CD14-positive monocyte (primary cell): ENCODE measurements at places on chromosomes 2 and 18.

- no peak for DNase-seq
These were observed 65.6 kb downstream of the ZFP36L2 start for GRCh38 chr2:43160778-43161177.

- no peak for DNase-seq
These were observed at the start of gene SH3BP4 for GRCh38 chr2:234951664-234952269. TSS of gene SH3BP4 (plus strand) at chr2:234952017. CDS start at chr2:235035003, 82,986 bp downstream.

- DNase-seq, result no peak
These were observed 114.1 kb downstream of the RIF1 start for GRCh38 chr2:151523850-151524249.

GRCh38 chr2:150274108-150274507 lies 213.4 kb downstream of the RND3 start:
- no peak for DNase-seq

- DNase-seq, result no peak
These were observed 90.6 kb downstream of the POU3F3 start for GRCh38 chr2:104944495-104944894.

DNA sequence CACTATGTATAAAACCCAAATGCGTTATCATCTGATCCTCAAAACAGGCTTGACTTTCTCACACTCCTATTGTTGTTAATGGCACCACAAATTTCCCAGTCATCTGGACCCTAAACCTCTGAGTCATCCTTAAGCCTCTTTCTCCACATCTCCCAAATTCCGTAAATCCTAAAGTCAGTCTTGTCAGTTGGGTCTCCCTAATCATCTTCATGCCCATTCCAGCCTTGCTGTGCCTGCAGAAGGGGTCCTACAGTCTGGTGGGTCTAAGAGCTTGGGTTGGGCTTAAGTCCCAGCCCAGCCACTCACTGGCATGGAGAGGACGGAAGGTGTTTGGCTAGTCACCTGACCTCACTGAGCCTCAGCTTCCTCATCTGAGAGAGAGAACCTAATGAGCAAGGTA lies 265.1 kb upstream of the SIX3 start:
- DNase-seq, result no peak

GRCh38 chr2:48984922-48985321 lies 169.4 kb downstream of the FSHR start:
- DNase-seq, result no peak

GRCh38 chr2:40824278-40824677 lies 372.4 kb upstream of the SLC8A1 start:
- no peak for DNase-seq

DNA sequence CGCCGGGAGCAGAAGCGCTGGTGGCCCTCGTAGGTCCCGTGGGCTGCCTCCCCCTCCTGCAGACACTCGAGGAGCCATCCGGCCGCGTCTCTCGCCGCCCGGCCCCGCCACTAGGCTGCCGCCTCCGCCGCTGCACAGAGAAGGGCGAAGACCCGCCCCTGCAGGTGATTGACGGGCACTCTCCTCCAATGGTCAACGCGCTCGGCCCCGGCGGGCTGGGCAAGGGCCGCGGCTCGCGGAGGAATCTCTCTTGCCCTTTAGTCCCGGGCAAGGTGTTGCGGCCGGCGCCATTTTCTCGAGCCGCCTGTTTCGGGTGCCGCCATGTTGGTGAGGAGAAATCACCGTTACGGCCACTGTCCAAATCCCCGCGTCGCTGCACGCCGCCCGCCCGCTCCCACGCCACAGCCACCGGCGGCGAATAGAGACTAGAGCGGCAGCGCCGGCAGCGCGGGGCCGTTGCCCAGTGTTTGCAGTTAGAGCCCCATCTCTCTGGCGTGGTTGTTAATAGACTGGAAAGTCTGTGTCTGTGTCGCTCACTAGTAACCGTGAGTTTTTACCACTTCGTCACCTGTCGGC lies at the start of gene ZC3H6:
ZC3H6 (plus strand) TSS at position 287 of the 576 bp plus-strand sequence. CDS start 398 bp downstream, outside the sequence.
- DNase-seq, result peak; percentile 98

DNA sequence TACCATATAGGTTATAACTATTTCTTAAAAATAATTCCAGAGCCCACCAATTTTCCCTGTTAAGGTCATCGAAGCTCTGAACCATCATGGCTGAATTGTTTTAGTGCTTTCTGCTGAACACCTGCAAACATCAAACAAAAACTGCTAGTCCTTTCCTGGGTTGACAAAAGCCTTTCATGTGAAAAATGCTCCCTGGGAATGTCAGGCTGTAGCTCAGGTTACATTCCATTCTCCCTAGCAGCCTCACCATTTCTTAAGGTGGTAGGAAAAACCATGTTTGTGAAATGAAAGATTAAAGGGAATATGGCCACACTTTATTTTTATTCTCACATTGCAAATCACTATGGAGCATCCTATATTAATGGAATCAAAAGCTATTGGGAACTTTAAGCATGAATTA lies 5.7 kb downstream of the TCF4 start:
- no peak for DNase-seq

DNA sequence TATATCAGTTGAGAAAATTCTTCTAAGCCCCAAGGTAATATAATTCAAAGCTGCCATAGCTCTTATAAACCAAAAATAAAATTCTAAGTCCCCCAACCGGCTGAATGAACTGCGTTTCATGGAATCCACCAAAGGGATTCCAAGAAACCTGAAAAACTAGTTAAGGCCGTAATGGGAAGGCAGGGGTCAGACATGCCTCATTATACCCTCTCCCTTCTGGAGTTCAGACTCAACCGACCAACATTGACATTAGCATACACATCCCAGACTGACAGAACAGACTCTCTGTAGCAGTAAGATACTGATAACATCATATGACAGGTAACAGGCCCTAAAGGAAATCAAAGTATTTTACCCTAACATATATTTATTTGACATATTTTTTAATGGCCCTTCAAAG lies 31.4 kb upstream of the PHLPP1 start:
- no peak for DNase-seq

- DNase-seq, result no peak
These were observed 86.7 kb downstream of the NRP2 start for GRCh38 chr2:205768815-205769494.

DNA sequence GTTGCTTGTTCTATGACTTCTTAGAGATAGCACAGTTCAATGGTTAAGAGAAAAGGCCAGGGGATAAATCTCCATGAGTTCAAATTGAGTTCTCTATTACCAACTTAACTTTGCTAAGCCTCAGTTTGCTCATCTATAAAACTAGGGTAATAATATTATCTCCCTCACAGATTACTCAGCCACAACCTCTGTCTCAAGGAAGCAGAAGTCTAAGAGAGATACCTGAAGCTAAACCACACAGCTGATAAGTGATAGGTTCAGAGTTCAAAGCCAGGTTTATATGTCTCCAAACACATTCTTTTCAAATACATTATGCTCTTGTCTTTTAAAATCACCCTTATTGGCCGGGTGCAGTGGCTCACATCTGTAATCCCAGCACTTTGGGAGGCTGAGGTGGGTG lies 287.7 kb downstream of the NBAS start:
- DNase-seq, result no peak

DNA sequence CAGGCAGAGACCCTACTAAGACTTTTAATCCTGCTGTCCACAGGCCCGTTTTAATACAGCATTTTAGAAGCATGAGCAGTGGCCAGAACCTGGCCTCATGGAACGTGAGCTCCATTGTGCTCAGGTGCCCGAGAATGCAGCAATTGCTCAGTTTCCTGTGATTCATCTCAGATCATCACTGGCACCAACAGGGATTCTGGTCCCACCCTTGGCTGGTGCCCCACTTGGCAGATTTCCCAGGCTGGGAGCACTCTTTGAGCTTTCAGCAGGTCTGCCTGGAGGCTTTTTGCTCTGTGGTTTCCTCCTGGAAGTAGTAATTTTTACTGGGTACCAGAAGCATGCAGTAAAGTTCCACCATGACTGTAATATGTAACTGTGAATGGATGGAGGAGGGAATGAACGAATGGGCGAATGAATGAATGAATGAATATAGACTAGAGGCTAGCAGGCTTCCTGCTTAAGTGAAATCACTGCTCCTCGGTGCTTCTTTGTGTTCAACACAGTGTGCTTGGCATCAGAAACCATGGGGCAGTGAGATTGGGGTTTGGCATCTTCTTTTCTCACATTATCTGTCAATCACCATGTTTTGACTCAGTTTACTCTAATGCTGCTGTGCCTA lies 312.9 kb downstream of the PRKCE start:
- DNase-seq, result no peak

GRCh38 chr2:157784169-157784822 lies 91.8 kb downstream of the ACVR1 start:
- no peak for DNase-seq

DNA sequence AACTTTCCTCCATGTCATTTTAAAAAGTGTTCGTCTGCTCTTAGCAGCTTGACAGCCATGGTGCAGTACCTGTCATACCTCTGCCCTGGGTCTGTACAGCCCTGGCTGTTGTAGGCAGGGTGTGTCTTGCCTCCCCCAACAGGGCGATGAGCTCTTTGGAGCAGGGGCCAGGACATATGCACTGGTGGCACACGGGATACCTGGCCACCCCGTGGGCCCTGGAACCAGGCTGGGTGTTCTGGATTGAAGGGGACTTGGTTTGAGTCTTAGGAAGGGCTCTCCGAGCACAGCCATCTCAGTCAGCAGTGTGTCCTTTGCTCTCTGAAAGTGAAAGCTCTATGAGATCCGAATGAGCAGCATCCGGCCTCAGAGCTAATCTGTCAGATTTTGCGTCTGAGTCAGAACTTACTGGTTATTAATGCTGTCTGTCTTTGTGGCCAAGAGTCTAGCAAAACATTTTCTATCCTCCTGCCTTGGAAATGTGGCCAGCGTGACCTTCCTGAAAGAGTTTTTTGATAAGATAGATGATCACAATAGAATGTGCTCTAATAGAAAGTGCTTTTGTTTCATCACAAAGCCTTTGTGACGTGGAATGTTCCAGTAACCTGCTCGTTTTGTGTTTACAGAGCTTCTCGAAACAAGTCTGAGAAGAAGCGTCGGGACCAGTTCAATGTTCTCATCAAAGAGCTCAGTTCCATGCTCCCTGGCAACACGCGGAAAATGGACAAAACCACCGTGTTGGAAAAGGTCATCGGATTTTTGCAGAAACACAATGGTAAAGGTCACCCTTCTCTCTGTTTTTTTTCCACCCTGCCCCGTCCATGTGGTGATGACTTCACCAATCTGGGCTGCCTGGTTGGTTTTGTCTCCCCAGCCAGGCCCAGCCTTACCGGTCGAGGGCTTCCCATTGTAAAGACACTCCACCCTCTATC lies 77.3 kb upstream of the RPL31 start:
- DNase-seq, result no peak

GRCh38 chr2:119263656-119264055 lies 40.0 kb downstream of the STEAP3 start:
- peak; percentile 42 for DNase-seq

- peak; percentile 59 for DNase-seq
These were observed at the start of gene THUMPD2 for GRCh38 chr2:39778775-39779340. TSS of gene THUMPD2 (minus strand) at chr2:39779258. CDS start at chr2:39779239, 19 bp downstream.

DNA sequence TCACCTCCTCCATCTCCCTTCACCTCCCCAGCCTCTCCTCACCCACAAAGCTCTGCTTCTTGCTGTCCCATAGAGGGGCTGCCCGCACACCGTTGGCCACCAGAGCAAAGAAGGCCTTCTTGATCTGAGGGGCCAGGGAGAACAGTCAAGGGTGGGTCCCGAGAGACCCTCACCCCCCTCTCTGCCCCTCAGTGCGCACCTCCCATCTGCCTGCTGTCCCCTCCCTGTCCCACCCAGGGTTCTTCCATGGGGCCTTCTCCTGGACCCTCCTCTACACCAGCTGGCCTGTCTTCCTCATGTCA lies 3.2 kb downstream of the PRKAG3 start:
- no peak for DNase-seq

DNA sequence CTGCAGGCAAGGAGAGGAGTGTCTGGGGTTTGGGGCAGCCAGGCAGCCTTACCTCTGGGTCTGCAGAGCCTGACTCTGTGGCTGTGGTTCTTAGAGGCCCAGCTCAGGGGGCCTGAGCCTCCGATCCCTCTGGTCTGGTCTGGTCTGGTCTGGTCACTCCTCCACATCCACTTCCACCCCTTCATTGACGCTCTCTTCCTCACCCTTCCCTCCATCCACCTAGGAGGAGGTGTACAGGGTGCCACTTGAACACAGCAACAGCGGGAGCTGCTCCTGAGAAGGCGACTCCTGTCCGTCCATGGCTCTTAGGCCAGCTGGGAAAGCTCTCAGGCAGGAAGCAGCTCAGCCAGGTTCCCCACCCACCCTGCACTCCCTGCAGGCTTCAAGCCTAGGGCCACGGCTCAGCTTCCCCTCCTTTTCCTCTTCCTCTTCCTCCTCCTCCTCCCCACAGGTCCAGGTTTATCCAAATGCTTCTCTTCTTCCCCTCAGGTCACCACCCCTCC lies 16.9 kb downstream of the GPR55 start:
- DNase-seq, result no peak

DNA sequence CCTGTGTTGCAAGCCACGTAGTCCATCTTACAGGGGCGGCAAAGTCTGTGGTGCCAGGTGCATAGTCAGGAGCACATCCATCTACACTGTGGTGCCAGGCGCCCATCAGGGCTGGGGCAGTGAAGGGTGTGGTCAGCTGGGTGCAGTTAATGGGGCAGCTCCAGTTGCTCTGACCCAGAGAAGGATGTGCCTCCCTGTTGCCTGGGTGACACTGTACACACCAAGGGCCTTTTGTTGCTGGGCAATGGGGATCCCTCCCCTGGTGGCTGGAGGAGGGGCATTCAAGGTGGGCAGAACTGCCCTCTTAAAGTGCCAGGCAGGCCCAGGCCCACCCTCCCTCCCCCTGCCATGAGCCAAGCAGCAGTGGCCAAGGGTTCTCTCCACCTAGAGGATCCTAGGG lies 28.3 kb upstream of the IMP4 start:
- no peak for DNase-seq

DNA sequence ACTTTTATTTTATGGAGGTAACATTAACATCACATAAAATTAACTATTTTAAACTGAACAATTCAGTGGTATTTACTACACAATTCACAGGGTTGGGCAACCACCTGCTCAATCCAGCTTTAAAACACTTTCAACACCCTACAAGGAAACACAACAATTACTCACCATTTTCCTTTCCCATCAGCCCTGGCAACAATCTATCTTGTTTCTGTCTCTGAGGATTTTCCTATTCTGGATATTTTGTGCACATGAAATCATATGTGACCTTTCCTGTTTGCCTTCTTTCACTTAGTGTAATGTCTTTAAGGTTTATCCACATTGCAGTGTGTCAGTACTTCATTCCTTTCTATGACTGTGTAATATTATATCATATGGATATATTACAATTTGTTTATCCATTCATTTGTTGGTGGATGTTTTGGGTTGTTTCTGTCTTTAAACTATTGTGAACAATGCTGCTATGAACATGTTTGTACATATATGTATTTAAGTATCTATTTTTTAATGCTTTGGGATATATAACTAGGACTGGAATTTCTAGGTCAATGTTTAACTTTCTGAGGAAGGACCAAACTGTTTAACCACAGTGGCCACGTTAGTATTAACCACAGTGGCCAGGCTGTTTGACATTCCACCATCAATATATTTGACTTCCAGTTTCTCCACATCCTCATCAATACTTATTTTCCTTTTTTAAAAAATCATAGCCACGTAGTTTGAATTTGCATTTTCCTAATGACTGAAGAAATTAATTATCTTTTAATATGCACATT lies 72.4 kb upstream of the KIF5C start:
- no peak for DNase-seq

DNA sequence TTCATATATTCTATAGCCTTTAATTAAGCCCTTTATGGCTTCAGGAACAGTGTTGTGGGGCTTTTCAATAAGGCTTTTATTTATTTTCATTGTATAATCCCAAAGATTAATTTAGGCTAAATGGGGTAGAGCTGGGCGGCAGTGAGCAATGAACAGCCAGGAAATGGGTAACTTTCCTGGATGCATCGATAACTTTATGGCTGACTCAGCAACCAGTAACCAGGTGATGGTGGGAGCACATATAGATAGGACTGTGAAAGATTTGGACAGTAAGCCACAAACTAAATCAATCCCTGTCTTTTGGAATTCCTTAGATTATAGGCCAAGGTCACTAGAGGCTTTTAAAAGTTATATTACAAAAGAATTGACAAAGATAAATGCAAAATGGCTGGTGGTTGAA lies 1260.6 kb upstream of the CELF4 start:
- DNase-seq, result no peak
